ENCODE measurements at places on chromosomes 1 and 21. TPM values are rescaled to one million over a fixed set of nuclear protein-coding genes. Genes with fewer than 3 reads are reported as not detected.
A peak's percentile ranks its signal among the peaks of the same experiment; 100 is the strongest.

DNA sequence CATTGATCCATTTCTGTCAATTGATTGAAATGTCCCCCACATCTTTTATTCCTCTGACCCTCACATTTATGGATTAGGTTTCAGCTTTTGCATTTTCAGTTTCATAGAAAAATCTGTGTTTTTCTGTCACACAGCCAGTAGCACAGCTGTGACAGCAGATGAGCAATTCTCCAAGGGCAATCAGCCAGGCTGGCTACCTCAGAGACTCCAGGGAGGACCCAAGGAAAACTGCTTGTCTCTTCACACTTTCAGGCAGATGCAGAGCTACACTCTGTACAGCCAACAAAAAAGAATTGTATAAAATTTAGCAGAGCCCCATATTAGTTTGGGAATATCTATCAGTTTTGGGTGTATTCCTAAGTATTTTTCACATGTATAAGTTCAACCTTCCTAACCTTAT, 257.2 kb downstream of the LRRC7 start:
- no peak for DNase-seq
- H3K36me3 ChIP-seq = no peaks in the 10 kb centered on the region
- no peaks in the 10 kb centered on the region for H3K27me3 ChIP-seq
- H3K4me3 ChIP-seq = no peak overlapping the region
- no peak overlapping the region for H3K27ac ChIP-seq
- H3K4me1 ChIP-seq = no peaks in the 10 kb centered on the region

Gene COL11A1
- total RNA-seq = 1.7 TPM

Gene NUF2
- total RNA-seq = 0.64 TPM

Gene GOLPH3L
- total RNA-seq = 32.2 TPM

- no peaks in the 10 kb centered on the region for H3K36me3 ChIP-seq
- no peak for DNase-seq
- H3K27me3 ChIP-seq = no peaks in the 10 kb centered on the region
- H3K4me1 ChIP-seq = no peaks in the 10 kb centered on the region
- no peak overlapping the region for H3K4me3 ChIP-seq
- H3K27ac ChIP-seq = no peak overlapping the region
Observed at GRCh38 chr1:237736372-237737029, 154.2 kb downstream of the ZP4 start.

DNA sequence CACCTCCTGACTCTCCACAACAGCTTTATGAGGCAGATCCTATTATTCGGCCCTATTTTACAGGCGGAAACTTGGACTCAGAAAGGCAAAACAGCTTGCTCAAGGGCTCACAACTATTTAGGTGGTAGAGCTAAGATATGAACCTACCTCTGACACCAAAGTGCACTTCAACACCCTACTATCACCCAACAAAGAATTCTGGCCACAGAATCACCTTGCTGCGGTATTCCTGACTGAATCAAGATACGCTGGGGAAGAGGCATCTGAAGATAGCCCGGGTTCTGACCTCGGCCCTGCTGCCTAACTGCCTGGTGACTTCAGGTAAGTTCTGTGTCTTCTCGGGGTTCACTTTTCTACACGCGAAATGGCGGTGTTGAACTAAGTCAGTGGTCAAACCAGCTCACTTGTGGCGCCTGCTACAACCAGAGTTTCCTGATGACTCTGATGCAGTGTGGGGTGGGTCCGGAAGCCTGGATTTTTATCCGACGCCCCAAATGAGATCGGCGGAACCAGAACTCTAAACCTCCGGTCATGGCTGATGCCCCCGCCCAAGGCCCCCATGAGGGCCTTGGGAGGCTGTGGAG, 608 bp downstream of the PEF1 start:
- no peak for DNase-seq
- H3K27me3 ChIP-seq = no peaks in the 10 kb centered on the region
- H3K4me3 ChIP-seq = peak overlapping the region; percentile 97
- H3K27ac ChIP-seq = peak overlapping the region; percentile 100
- no peaks in the 10 kb centered on the region for H3K36me3 ChIP-seq

DNA sequence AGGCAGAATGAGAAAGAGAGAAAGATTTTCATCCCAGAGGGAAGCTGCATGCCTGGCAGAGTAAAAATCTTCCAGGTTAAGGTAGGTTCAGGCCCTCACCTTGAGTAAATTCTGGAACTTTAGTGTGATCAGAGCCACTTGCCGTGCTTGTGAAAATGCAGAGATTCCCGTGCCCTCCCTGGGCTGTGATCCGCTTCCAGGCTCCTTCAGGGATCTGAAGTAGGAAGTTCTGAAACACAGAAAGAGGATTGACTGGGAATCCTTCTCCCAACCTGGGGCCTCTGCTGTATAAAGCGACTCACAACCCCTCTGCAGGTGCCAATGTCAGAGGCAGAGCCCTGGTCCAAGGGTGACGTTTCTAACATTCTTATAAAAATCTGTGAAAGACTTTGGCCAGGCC, 26.6 kb downstream of the NUAK2 start:
- H3K4me1 ChIP-seq = peaks cover 13% of the 10 kb centered on the region
- no peak for DNase-seq
- H3K27ac ChIP-seq = peak overlapping the region; percentile 11
- H3K27me3 ChIP-seq = no peaks in the 10 kb centered on the region

Gene TRAF3IP3
- total RNA-seq = 12.4 TPM

Gene CR1L
- not detected for total RNA-seq

- H3K4me1 ChIP-seq = no peaks in the 10 kb centered on the region
- no peaks in the 10 kb centered on the region for H3K27me3 ChIP-seq
- DNase-seq = no peak
Observed at GRCh38 chr1:157234705-157235273, 96.6 kb upstream of the ETV3 start.

Gene SLC2A5
- total RNA-seq = 0.98 TPM

Gene CD1B
- total RNA-seq = 0.61 TPM

GRCh38 chr1:66328896-66329295, 205.1 kb upstream of the SGIP1 start:
- H3K4me3 ChIP-seq = no peak overlapping the region
- H3K27ac ChIP-seq = no peak overlapping the region
- H3K27me3 ChIP-seq = no peaks in the 10 kb centered on the region
- peaks cover 12% of the 10 kb centered on the region for H3K4me1 ChIP-seq

- no peak overlapping the region for H3K4me3 ChIP-seq
- no peak overlapping the region for H3K27ac ChIP-seq
- no peaks in the 10 kb centered on the region for H3K27me3 ChIP-seq
- H3K4me1 ChIP-seq = no peaks in the 10 kb centered on the region
- DNase-seq = no peak
Observed at GRCh38 chr1:2404890-2405511, 7.4 kb downstream of the PEX10 start.

GRCh38 chr1:21966247-21967000, 10.4 kb upstream of the CELA3B start:
- no peak for DNase-seq
- peaks cover 5% of the 10 kb centered on the region for H3K4me1 ChIP-seq
- no peak overlapping the region for H3K27ac ChIP-seq
- no peak overlapping the region for H3K4me3 ChIP-seq
- no peaks in the 10 kb centered on the region for H3K36me3 ChIP-seq

Gene FAM78B
- 1.2 TPM for total RNA-seq

- H3K36me3 ChIP-seq = peaks cover 8% of the 10 kb centered on the region
- no peak overlapping the region for H3K4me3 ChIP-seq
- H3K27me3 ChIP-seq = no peaks in the 10 kb centered on the region
- H3K27ac ChIP-seq = no peak overlapping the region
- peaks cover 11% of the 10 kb centered on the region for H3K4me1 ChIP-seq
Observed at GRCh38 chr1:205172729-205173366, 38.7 kb downstream of the DSTYK start.

- H3K27me3 ChIP-seq = no peaks in the 10 kb centered on the region
- H3K4me3 ChIP-seq = no peak overlapping the region
- H3K36me3 ChIP-seq = no peaks in the 10 kb centered on the region
- DNase-seq = no peak
Observed at GRCh38 chr1:159849626-159850366, 12.7 kb downstream of the VSIG8 start.

- no peaks in the 10 kb centered on the region for H3K27me3 ChIP-seq
- no peak for DNase-seq
- H3K27ac ChIP-seq = peak overlapping the region; percentile 47
Observed at GRCh38 chr1:234972411-234973191, 156.0 kb downstream of the TOMM20 start.

Gene RNU1-4
- total RNA-seq = 6,622 TPM

Gene FOXD3
- not detected for total RNA-seq

All from upper lobe of right lung (tissue), 1 donor.